Activated CD4-positive, alpha-beta T cell treated with anti-CD3 and anti-CD28 coated beads, Interleukin-2, amount 10 ng/mL, durations not matched to agents 24 days and 14 days (primary cell): ENCODE measurements at places on chromosomes 2 and 18. TPM values are rescaled to one million over a fixed set of nuclear protein-coding genes. Genes with fewer than 3 reads are reported as not detected.

The WIPF1 gene
- 280 and 287 TPM in 2 replicates for total RNA-seq

The PPP3R1 gene
- total RNA-seq, result 83.5 and 83.8 TPM in 2 replicates

The LRRC30 gene
- total RNA-seq, result not detected in 2 replicates

The MYCN gene
- 0.12 TPM in 1 of 2 replicates, not detected in the other for total RNA-seq

DNA sequence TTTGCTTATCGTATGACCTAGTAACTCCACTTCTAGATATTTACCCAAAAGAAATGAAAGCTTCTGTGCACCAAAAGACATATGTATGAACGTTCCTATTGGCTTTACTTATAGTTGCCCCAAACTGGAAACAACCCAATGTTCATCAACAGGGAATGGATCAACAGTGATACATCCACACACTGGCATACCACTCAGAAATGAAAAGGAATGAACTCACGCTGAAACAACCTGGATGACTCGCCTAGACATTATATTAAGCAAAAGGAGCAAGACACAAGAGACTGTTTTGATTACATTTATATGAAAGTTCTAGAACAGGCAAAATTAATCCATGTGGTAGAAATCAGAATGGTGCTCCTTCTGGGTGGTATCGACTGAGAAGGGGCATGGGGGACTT, 18.9 kb downstream of the ADRA2B start:
- no peak for DNase-seq

GRCh38 chr2:73043276-73043675, 28.2 kb downstream of the SFXN5 start:
- no peak for DNase-seq

- no peak for DNase-seq
These were observed 1.3 kb upstream of the BZW1 start for GRCh38 chr2:200810252-200810997.
